ENCODE measurements at places on chromosomes 16 and 17.

GRCh38 chr17:74842599-74843351 lies 16.9 kb downstream of the GRIN2C start:
- no peak for DNase-seq

- no peak for DNase-seq
Observed at GRCh38 chr16:84729716-84730320, 30.0 kb downstream of the USP10 start.

- DNase-seq = no peak
Observed at GRCh38 chr16:5722116-5722619, 624.6 kb upstream of the EEF2KMT start.

GRCh38 chr16:67718668-67719047 lies 458 bp downstream of the GFOD2 start:
- no peak for DNase-seq

DNA sequence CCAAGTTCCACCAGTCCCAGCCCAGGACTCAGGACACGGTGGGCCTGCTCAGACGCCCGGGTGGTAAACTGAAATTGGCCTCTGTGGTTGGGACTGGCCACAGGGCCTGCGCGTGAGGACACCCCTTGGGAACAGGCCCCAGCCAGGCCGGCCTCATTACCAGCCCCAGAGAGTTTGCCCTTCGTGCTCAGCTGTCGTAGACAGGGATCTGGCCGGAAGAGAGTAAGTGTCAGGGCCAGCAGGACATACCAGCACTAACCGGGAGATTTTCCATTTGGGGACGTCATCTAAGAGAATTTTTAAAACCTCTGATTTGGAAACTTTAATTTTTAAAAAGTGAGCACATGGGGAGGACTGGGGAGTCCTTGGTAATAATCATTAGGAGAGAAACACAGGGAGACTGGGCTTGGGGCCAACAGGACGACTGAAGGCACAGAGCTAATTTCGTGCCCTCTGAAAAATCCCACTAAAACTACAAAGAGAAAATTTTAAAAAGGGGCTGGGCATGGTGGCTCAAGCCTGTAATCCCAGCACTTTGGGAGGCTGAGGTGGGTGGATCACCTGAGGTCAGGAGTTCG lies 2.4 kb upstream of the RBFOX3 start:
- no peak for DNase-seq

DNA sequence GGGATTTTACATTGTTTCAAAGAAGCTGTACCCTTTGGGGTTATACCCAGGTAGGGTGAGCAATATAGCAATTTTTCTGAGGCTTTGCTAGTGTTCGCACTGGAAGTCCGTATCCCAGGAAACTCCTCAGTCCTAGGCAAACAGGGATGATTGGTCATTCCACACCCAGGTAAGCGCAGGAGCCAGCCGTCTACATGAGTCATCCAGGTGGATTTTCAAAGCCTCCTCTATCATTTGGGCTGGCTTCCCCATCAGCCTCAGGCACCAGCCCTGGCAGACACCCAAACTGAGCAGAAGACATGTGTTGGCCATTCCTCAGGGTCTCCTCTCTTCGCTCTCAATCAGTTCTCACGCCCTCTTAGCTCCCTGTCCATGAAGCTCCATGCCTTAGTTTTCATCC lies 135.6 kb downstream of the AIPL1 start:
- DNase-seq = no peak

DNA sequence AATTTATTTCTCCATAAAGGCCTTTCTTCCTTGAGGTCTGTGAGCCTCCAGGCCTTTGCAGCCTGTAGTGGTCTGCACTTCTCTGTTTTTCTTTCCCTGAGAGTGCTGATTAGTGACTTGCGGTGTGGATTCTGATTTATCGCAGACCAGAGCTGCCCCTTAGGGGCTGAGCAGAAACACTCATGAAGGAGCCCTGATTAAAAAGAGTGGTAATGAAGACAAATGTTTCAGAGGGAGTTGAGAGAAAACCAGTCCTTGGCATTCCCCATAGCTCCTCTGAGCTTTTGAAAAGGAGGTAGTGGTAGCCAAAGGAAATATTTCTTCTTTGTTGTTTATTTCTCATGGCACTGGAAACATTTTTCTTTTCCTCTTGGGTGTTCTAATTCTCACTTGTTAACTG lies 268.1 kb upstream of the TBX2 start:
- DNase-seq = no peak

DNA sequence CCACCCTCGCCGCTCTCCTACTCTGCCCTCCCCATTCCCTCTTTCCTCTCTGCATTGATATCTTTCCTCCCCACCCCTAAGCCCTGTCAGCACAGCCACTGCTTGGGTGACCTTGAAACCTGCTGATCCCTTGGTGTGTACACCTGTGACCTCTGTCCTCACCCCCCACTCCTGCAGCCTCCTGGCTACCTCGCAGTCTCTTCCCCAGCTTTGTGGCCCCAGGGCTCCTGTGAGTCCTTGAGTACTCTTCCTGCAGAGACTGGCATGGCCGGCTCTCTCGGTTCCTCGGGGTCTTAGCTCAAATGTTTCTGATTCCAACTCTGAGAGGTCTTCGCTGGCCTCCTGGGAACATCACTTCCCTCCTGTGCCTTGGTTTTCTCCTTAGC lies 31.7 kb downstream of the ADCY7 start:
- no peak for DNase-seq

DNA sequence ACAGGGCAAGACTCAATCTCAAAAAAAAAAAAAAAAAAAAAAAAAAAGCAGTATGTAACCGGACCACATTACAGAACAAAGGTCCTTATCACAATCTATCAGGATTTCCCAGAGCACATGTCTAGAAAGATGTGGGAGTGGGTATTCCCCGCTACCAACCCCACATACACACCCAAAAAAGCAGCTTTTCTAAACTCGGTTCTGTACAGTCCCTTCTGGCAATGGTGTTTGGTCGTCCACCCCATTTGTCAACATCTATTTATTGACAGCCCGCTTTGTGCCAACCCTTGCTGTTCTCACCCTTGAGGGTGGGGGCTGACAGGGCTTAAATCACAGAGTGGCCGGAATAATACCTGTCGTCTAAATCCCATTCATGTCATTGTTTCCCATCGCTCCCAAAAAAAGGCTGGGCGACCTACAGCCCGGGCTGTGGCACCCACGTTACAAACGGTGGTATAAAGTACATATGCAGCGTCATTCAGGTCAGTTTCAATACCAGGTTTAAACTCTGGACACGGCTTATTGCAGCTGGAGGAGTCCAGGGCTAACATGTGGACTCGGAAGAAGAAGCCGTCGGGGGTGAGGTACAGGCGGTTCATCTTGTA lies 3.6 kb downstream of the C17orf58 start:
- DNase-seq = no peak

- no peak for DNase-seq
Observed at GRCh38 chr17:41657936-41658335, 30.7 kb upstream of the EIF1 start.

DNA sequence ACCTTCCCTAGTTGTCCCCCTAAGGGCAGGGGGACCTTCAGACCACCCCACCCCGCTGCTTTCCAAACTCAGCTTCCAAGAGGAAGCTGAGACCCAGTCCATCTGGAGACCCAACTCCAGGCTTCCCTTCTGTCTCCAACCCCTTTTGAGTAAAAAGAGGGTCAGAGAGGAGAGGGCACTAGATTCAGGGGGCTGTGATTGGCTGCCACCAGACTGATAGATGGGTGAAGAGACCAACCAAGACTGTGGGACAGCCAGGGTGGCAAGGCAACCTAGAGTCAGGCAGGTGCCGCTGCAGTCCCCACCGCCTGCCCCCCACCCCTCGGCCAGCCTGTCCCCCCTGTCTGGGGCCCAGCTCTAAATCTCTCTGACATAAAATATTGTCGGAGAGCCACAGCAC lies 92.5 kb downstream of the SDK2 start:
- no peak for DNase-seq

DNA sequence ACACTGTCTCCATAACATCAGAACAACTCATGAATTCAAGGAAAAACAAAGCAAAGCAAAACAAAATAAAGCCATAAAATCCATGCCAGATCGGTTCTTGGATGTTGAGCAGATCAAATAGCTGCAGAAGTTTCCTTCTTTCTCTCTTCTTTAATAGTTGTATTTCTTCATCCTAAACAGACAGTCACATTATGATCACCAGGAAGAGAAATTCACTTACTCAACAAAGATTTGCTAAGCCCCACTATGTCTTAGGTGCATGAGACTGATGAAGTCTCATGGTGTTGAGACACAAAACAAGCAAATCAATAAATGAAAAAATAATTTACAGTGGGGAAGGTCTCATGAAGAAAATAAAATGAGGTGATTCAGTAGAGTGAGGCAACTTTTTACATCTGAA lies 72.8 kb downstream of the WIPI1 start:
- DNase-seq = no peak

GRCh38 chr17:83092186-83092585 lies 12.8 kb downstream of the METRNL start:
- no peak for DNase-seq

GRCh38 chr16:19757762-19758595 lies 39.9 kb downstream of the IQCK start:
- DNase-seq = no peak

DNA sequence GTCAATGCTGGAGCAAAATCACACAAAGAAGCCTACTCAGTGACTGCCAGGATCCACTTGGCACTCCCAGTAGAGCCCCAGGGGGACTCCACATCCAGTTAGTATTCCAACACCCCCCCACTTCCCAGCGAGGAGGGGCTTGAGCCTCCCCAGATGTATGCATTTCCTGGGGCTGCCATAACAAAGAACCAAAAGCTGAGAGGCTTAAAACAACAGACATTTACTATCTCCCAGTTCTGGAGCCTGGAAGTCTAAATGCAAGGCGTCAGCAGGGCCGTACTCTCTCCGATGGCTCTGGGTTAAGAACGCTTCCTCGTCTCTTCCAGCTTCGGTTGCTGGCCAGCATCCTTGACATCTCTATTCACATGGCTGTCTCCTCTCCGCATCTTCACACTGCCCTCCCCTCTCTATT lies 23.0 kb upstream of the GNA13 start:
- no peak for DNase-seq

GRCh38 chr16:83954577-83955016 lies 1.6 kb downstream of the OSGIN1 start:
- DNase-seq = no peak

DNA sequence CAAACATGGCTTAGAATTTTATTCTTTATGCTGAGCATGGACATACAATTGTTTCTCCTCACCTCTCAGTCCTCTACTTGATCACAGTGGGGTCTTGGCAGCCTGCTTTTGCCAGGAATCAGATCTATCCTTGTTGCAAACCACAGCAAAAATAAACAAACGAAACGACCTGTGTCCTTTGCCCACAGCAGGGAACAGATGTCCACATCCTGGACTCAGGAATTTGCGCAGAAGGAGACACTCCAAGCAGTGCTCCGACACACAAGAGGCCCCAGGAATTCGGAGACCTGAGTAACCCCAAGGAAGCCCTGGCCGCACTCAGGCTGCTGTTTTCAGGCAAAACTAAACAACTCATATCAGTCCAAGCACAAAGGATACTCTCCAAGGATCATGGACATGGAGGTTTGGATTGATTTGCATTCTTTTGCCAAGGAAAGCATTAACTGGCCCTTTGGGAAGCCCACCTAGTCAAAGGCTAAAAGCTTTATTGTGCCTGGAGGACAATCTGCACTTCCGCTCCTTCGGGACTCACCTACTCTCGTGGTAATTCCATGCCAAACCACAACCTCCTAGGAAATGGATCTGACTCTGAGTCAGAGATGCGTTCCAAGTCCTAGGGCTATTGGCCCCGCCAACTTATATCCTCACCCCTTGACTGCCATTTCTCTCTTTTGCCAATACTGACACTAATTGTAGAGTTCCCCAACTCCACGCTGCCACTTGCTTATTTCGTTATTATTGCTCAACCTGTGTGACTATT lies 271.1 kb upstream of the CDH11 start:
- DNase-seq = no peak

DNA sequence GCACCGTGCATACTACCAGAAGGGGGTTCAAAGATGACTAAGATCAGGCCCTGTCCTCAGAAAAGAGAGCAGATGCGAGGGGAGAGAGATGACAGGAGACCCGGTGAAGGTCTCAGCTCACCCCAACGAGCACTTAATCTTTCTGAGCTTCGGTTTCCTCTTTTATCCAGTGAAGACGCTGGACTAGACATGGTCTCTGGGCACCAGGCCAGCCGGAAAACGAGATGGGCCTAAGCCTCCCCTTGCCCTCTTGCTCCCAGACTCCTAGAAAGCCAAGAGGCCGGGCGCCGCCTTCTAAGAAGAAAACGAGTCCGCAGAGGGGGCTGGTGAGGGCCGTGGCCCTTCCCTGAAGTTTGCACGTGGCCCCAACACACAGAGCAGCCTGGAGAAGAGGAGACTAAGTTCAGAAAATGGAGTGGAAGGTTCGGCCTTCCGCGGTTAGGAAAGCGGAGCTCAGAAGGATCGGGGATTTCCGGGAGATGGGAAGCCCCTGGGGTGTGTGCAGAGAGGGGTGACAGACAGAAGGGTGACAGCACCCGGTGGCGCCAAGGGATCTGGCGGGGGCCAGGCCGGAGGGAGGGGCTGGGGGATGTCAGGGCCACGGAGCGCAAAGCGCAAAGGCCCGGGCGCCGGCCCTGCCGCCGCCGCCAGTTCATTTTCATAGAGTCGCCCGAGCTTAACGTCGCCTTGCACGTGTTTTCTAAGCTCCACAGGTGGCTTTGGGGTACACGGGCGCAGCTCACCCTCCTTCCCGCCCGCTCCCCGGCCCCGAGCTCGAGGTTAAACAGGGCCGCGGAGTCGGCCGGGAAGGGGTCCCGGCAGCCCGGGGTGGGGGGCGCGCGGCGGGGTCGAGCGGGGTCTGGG lies 42.1 kb upstream of the BHLHA9 start:
- no peak for DNase-seq

DNA sequence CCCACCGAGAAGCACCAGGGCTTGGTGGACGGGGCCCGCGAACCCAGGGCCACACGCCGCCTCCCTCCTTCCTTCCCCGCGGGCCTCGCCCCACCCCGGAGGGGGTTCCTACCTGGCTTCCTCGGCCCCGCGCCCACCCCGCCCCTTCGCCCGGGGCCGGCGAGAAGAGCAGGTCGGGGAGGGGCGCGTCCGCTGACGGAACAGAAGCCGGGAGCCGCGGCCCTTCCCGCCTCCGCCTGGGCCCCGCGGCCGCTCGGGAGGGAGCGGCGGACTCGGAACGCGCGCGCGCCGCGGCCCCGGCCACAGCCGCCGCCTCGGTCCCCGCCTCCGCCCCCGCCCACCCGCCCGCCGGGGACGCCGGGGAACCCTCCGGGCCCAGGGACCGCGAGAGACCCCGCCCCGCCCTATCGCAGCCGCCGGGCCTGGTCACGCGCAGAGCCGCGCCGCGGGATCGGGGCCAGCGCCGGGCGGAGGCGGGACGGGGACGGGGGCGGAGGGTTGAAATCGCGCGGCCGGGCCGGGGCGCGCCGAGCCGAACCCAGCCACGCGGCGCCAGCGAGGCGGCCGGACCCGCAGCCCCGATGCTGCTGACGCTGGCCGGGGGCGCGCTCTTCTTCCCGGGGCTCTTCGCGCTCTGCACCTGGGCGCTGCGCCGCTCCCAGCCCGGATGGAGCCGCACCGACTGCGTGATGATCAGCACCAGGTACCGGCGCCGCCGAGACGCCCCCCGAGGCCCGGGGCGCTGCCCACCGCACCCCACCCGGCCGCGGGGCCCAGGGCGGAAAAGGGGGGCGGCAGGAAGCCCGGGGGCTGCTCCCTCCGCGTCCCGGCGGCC lies at the start of gene TLCD3A:
TSS of gene TLCD3A (plus strand) at position 530 of the 835 bp plus-strand sequence. CDS start at position 582, 52 bp downstream.
- DNase-seq = peak; percentile 12

- DNase-seq = no peak
Observed at GRCh38 chr17:39626171-39627046, at the start of gene PPP1R1B. Gene PPP1R1B (plus strand): TSS chr17:39626952. CDS start chr17:39627393, 441 bp downstream.

Data from activated T-cell treated with anti-CD3 and anti-CD28 coated beads for 1 hour (primary cell).